ENCODE measurements at places on chromosomes 2 and 18.
A peak's percentile ranks its signal among the peaks of the same experiment; 100 is the strongest.

DNA sequence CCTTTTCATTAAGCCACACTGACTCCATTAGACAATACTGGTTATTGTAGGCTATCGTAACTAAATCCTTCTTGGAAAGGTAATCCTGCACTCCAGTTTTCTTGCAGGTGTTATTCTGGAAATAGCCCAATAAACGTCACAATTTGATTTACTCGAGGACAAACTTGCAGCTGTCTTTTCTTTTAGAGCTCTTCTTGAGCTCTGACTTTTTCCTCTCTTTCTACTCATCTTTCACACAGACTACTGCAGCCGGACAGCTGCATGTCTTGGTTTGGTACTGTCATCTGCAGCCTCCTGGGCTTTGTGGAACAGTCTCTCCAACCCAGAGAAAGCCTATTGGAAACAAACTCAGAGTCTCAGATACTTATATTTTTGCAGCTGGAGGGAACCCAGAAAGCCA is 23.0 kb upstream of the MSGN1 start:
- DNase-seq, result no peak

DNA sequence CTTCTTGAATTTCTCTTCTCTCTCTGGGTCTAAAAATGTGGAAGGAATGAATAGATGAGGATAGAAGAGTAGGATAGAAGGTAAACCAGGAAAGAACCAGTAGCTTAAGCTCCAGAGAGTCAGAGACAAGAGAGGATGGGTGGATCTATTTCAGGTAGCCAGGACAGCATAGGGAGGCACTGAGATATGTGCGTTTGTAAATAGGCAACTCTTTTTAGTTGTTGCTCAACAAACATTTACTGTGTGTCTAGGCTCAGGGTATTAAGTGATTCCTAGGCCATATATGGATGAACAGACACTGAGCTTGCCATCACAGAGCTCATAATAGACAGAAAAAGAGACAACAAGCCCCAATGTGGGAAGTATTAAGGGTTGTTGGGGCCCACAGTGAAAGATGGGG is 160.5 kb downstream of the NAPG start:
- DNase-seq, result no peak

DNA sequence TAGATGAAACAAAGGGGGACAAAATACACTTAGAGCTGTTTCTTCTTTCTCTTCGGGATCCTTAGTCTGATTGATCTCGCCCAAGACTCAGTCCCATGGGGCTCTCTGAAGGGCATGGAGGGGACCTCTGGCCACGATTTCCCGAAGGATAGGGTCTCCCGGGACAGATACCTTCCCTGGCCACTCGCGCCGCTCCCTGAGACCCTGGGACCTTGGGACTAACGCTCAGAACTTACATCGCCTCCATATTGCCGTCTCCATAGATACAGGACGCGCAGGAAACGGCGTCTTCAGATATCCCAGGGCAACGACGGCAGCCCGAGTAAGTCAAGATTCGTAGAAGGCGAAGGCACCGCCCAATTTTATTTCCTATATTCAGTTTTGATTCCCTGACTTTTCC is at the start of gene CFAP65:
Gene CFAP65 (minus strand): TSS at position 265 of the 400 bp plus-strand sequence. CDS start 2,468 bp downstream, outside the sequence.
- peak; percentile 20 for DNase-seq

DNA sequence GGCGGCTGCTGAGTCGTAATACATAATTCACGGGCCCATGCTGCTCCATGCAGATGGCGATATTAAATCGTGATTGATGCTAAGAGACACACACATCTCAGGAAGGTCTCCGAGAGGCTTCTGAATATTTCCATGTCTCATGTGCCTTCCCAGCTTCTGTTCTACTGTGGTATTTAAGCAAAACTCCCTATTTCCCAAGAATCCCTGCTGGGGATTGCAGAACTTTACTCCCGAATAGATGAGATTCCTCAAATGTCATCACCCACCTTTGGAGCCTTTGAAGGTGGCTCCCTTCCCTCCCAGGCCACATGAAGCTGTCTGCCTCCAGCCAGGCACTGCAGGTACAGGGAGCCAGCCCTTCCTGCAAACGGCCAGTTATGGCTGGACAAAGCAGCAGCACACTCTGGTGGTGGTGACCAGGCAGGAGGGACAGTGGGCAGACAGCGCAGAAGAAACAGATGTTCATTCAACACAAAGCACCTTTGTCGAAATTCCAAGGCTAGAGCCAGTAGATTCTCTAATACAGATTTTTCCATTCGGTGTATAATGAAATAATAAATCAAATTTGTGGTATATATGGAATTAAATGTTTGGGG is 14.1 kb downstream of the NRP2 start:
- DNase-seq, result no peak

- peak; percentile 3 for DNase-seq
Measured at GRCh38 chr2:148926291-148926961, 51.4 kb downstream of the KIF5C start.

DNA sequence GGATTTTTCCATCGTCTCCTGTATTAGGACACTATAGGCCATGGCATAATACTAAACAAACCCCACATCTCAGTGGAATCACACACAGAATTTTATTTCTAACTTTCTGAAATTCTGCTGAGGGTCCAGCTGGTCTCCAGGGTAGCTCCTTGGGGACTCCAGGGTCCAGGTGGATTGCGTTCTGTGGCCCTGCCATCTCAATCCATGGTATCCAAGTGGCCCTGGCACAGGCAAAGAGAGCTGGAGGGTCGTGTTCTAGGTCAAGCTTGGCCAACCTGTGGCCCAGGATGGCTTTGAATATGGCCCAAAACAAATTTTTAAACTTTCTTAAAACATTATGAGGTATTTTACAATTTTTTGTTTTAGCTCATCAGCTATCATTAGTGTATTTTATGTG is 134.6 kb downstream of the CTIF start:
- DNase-seq, result no peak

DNA sequence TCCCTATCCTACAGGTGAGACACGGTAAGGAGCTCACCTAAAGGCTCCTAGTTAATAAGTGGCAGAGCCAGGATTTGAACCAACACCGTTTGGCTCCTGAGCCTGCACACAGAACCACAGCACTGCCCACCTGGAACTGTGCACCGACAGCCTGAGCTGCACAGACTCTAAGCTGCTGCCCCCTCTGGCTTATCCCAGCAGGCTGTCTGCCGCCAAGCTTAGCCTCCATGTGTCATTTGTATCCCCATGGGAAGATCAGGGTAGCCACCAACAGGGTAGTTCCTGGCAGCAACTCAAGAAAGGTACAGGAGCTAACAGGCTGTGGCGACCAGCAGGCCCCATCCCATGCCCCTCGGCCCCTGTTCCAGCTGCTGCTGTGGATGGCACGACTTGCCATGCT is 135.7 kb downstream of the LRRC30 start:
- DNase-seq, result no peak

GRCh38 chr18:44912740-44913478 is 232.2 kb downstream of the SETBP1 start:
- no peak for DNase-seq

DNA sequence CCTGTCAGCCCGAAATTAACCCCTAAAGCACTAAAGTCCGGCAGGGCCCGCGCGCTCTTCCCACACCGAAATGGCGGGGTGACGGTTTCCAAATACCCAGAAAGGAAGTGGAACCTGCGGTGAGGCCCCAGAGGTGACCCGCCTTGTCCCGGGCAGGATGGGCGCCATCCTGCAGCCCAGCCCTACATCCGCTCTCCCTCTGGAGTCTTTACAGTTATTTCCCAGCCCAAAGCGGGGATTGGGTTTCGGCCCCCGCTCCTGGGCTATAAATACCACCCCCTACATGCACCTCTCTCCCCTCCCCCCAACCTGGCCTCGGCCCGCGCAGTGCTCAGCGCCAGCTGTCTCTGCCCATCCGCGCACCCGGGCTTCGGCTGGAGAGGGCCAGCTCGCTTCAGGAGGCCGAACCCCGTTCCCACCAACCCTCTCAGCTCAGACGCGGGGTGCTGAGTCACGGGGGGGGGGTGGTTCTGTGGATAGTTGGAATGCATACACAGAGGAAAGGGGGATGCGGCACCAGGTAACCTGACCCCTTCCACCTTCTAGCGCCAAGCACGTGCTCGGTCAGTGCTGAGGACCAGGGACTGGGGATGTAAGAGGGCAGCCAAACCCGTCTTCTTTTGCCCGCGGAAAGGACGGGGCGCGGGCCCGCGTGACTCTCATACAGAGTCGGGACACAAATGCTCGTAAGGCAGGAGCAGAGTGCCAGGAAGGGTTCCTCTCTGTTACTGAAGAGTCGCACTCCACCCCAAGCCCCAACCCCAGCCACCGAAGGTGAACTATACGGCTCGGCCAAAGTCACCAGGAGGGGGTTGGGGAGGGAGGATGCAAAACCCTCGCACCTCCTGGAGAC is at the start of gene TUBA4B:
Gene TUBA4B (plus strand): TSS at position 344 of the 853 bp plus-strand sequence. CDS start 165 bp downstream, at position 509.
- DNase-seq, result no peak

GRCh38 chr2:132589111-132589830 is 80.7 kb downstream of the LYPD1 start:
- no peak for DNase-seq

DNA sequence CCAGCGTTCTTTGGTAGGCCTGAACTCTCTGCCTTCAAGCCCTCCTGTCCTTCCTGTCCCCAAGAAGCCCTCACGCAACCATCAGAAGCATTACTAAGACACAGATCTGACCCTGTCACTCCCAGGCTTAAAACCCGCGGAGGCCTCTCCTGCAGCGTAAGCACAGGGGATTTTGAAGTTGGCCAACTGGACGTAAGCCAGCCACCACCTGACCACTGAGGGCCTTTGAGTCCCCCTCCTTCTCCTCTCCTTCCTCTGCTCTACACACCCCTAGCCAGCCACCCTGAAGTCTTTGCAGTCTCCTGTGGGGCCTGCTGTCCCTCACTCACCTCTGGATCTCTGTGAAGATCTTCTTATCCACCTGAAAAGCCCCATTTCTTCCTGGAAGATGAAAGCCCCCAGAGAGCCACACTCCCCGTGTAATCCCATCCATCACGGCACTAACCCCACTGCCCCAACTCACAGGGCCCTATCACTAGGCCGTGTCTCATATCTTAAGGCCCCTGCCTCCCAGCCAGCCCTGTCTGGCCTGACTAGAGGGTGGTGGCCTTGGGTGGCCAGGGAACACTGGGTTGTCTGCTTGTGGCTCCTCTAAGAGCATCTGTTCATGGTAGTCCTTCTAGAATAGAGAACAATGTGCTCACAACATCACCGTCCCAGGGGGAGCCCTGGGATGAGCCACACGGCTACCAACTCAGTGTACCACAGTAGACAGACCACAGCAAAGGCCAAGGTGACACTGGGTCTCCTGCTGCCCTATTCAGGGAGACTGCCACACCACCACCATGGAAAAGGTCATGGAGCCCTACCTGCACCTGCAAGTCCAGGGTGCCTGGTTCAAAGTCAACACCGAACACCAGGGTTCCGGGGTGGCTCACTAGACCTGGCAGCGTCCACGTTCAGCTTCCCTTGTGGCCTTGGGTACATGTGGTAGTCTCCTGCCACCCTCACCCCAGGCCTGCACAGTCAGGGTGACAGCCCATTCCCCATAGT is 191.6 kb downstream of the ZBTB7C start:
- no peak for DNase-seq

DNA sequence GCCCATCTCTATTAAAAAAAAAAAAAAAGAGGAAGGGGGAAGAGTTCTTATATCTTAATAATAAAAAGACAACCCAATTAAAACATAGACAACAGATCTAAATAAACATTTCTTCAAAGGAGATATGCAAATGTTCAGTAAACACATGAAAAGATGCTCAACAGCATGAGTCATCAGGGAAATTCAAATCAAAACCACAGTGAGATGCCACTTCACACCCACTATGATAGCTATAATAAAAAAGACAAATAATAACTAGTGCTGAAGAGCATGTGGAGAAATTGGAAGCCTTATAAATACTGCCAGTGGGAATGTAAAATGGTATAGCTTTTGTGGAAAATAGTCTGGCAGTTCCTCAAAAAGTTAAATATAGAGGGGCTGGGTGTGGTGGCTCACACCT is 61.5 kb upstream of the CYP20A1 start:
- DNase-seq, result no peak

- no peak for DNase-seq
Measured at GRCh38 chr2:40488927-40489677, 37.2 kb upstream of the SLC8A1 start.

GRCh38 chr18:45287531-45287930 is 327.7 kb upstream of the SLC14A2 start:
- no peak for DNase-seq

GRCh38 chr18:9334973-9335696 is 562 bp downstream of the TWSG1 start:
- DNase-seq, result no peak

GRCh38 chr2:219560893-219561178 is 10.5 kb downstream of the OBSL1 start:
- no peak for DNase-seq
